ENCODE measurements at places on chromosomes 12 and 14.
A peak's percentile ranks its signal among the peaks of the same experiment; 100 is the strongest.

DNA sequence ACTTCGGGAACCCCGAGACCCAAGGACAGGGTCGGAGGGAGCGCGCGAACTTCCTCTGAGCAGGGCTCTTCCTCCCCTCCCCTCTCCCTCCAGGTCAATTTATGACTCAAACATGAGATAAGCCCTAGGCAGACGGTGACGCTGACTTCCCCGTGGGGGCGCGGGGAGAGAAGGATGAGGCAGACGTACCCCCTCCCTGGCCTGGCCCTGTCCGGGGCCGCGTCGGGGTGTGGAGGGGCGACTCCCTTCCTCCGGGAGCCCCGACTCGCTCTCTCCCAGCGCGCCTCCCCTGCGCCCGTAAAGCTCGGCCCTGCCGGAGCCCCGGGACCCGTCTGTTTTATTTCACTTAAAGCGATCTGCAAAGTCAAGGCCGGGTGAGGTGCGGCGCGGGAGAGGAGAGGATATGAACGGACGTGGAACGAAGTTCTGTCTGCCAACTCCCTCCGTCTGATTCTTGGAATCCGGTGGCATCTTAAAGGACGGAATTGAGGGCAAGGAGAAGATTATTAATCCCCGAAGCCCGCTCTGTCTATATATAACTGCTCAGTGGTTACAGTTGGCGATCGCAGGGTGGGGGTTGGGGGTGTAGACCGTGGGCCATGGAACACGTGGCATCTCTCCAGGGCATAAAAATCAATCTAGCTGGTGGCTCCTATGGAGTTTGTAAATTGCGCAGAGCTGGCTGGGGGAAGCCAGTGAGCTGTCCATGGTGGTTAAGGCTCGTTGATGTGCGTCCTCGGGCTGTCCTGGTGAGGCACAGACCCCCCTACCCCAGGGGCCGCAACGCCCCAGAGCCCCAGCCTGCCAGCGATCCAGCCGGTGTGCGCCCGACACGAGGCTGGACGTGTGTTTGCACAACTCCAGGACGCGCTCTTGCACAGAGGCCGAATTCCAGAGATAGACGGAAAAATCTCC lies 2.9 kb upstream of the PTHLH start:
- DNase-seq: peak; percentile 48

DNA sequence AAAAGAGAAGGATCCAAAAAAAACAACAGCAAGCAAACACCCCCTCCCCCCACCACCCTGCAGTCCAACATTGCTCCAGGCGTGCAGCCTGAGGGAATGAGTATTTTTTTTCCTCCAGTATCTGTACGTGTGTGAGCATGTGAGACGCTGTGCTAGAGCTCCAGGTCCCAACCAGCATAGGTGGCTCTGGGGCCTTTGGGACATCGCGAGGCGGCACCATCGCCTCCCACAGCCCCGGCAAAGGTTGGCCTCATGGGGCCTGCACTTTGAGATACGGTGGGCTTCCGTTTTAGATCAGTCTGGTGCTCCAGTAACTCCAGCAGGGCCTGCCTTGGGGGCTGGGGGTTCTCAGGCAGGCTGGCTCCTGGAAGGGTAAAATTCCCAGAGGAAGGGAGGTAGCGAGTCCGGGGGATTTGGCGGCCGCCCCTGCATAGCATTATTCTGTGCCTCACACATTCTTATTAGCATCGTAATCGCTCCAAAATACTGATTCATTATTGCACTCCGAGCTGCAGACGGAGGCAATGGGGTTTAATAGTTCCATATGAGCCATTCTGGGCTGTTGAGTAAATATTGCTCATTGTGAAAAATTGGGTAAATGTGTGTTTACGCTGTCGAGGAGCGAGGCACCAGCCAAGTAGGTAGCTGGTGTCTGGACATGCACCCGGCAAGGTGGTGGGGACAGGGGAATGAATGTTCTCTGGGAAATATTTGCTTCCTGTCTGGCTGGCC lies 143.1 kb upstream of the MYL2 start:
- DNase-seq: peak; percentile 7

- DNase-seq: no peak
Observed at GRCh38 chr12:130396667-130397066, 59.0 kb downstream of the PIWIL1 start.

GRCh38 chr14:59202031-59202430 lies 13.6 kb downstream of the DAAM1 start:
- DNase-seq: no peak

- no peak for DNase-seq
Observed at GRCh38 chr14:97975216-97975615, 1178.0 kb downstream of the VRK1 start.

DNA sequence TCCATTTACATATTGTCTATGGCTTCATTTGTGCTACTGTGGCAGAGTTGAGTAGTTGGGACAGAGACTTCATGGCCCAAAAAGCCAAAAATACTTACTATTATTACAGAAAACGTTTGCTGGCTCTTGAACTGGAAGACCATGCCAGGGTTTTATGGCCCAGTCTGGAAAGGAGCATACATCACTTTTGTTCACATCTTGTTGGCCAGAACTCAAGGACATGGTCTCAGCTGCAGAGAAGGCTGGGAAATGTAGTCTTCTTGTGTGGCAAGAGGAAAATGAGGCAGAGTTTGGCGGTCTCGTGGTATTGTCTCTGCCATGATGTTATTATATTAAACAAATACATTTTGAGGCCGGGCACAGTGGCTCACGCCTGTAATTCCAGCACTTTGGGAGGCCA lies 509.6 kb downstream of the MED13L start:
- no peak for DNase-seq

DNA sequence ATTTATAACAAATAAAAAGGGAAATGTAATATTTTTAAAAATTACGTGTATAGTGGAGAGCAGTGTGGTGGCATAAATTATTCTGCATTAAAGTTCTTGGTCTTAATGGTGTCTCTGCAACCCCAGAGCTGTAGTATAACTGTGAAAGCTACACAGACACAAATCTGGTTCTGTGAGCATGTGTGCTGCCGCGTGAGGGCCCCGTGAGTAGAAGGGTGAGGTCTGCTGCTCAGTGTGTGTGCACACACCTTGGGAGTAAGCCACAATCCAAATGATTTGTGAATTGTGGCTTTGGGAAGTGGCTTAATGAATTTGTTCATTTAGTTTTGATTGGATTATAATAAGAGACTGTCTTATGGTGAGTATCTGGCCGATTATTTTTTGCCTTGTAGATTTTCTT lies 16.8 kb downstream of the PELI2 start:
- no peak for DNase-seq

GRCh38 chr14:29805415-29806123 lies 122.1 kb downstream of the PRKD1 start:
- peak; percentile 28 for DNase-seq

GRCh38 chr12:127046467-127046866 lies 1220.5 kb upstream of the TMEM132C start:
- DNase-seq: no peak

DNA sequence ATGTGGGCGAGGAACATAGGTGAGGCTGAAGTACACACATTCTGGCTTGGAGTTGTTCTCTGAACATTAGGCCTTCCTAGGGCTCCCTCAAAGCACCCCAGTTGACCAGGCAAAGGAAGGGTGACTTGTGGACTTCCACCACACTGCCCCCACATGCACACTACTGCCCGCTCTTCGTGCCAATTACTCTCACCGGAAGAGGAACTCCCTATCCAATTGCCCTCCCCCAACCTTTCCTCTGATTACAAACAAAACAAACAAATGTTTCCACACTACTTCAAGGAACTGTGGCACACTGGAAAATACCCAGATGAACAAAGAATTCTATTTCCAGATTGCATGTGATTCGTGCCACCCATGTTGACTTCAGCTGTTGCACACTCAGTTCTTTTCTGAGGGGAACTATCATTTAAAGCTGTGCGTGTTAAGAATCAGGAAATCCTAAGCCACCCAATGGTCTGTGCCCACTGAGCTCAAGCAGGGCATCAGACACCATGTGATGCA lies 139.3 kb downstream of the SSPN start:
- no peak for DNase-seq

- DNase-seq: no peak
Observed at GRCh38 chr12:18683327-18684013, 54.3 kb downstream of the PLCZ1 start.

GRCh38 chr14:86450085-86450484 lies 920.1 kb downstream of the FLRT2 start:
- DNase-seq: no peak

DNA sequence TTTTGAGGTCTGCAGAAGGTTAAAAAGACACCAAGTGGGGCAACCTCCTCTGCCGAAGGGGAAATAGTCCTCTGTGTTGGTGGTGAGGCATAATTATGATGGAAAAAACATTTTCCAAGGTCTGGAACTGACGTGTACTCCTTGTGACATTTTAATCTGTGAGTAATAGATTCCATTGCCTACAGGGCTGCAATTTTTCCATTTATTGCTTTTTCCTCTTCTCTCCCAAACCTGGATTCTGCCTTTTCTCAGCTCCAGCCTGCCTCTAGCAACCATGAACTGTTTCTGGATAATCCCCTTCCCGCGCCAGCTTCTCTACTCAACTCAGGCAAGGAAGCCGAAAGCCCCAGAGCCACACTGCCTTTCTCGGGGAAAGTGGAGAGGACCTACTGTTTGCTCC lies 230.1 kb upstream of the PLXNC1 start:
- no peak for DNase-seq

DNA sequence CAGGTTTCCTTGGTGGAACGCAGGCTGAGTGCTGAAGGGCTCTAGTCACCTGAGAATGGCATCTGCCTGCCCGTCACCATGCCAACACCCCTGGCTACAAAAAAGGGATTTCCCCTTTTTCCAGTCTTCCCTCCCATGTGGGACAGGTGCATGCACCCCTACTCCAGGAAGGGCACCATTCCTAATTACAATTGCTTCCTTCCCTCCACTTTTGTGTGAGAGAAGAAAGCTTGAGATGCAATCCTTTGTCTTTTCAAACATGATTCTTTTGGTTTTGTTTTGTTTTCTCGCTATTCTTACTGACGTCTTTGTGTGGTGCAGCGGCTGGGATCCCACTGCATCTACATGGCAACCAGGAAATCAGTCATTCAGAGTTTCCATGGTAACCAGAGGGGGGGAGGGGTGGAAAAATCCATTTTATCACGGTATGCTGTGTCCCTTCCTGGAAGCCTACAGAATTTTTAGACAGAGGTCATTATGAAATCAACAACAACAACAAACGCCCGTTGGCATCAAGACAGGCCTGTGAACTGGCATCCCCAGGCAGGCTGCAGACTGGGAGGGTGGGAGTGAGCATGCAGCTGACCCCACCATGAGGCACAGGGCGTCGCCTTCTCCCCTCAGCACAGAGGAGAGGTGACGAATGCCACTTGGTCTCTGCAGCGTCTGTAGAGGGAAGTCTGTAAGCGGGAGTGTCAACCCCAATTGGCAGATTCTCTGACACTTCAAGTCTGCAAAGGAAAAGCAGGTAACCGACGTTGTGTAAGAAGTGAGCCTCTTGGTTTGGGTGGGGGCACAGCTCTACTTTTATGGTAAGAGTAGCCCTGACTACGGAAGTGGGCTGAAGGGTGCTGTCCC lies 13.6 kb upstream of the GNG2 start:
- no peak for DNase-seq

- DNase-seq: no peak
Observed at GRCh38 chr12:93839064-93839463, 161.9 kb downstream of the CRADD start.

- no peak for DNase-seq
Observed at GRCh38 chr14:30295980-30296379, 263.0 kb upstream of the G2E3 start.

DNA sequence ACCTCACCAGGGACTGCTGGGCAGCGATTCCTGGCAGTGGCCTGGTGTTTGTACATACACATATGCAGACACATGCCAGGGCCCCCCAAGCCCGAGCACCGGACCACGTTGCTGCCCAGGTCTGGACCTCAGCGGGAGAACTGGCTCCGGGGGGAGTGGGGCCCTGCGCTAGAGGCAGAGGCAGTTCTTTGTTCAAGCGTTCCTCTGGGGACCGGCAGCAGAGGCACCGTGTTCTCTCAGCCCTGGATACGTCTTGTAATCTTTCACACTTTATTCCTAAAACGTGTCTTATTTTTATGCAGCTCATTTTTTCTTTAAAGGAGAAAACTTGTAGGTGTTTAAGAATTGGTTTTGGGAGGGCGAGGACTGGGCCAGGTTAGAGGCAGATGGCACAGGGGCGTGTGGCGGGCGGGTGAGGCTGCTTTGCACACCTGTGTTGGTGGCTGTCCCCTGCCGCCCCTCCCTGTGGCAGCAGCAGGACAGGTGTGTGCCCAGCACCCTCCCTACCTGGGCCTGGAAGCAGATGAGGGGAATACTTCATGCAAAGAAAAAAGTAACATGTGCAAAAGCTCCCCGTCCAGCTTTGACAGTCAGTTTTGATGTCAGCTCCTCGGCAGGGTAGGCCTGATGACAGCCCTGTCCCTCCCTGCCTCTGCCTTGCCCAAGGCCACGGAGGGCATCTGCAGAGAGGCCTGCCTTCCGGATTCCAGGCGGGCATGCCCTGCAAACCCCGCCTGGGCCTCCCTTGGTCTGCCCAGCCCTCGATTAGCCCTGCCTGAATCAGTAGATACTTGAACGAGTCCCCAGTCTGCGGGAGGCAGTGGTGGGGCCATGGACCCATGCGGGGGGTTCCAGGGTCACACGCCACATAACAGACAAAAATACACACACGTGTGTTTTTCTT lies 7.0 kb upstream of the PUS1 start:
- no peak for DNase-seq

GRCh38 chr14:95404583-95404982 lies 84.9 kb upstream of the CLMN start:
- no peak for DNase-seq

GRCh38 chr12:108371801-108372344 lies 32.8 kb upstream of the CMKLR1 start:
- DNase-seq: no peak

- DNase-seq: no peak
Observed at GRCh38 chr12:18429366-18429765, 168.0 kb downstream of the PIK3C2G start.

GRCh38 chr14:85233756-85234155 lies 296.2 kb upstream of the FLRT2 start:
- no peak for DNase-seq

- DNase-seq: no peak
Observed at GRCh38 chr12:71873821-71874220, 34.3 kb downstream of the TBC1D15 start.

DNA sequence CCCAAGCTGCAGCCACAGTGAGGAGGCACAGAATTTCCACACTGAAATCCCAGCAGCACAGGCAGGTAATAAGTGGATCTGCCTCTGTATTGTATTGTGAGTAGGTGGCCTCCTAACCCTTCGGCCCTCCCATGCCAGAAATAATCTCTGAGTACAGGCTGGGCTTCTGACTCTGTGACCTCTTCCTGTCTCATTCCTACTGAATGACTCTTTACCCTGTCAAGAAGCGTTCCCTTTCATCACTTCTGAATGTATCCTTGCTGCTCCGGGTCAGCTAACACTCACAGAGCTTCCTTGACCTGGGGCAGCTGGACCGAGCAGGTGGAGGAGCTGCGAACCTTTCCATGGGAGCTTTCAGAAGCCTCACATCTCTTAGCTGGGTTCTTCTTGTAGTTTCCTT lies 119.6 kb downstream of the SLC8A3 start:
- DNase-seq: no peak

GRCh38 chr14:60681271-60681670 lies 32.0 kb upstream of the SIX1 start:
- DNase-seq: no peak

GRCh38 chr14:103932791-103933490 lies 4.7 kb downstream of the TDRD9 start:
- no peak for DNase-seq

Data from NCI-H2171 (cell line).